Mammary epithelial cell (primary cell): ENCODE measurements at places on chromosomes 6 and 20. TPM values are rescaled to one million over a fixed set of nuclear protein-coding genes. Genes with fewer than 3 reads are reported as not detected.

Gene TMEM200A
- total RNA-seq: 3.5 TPM

DNA sequence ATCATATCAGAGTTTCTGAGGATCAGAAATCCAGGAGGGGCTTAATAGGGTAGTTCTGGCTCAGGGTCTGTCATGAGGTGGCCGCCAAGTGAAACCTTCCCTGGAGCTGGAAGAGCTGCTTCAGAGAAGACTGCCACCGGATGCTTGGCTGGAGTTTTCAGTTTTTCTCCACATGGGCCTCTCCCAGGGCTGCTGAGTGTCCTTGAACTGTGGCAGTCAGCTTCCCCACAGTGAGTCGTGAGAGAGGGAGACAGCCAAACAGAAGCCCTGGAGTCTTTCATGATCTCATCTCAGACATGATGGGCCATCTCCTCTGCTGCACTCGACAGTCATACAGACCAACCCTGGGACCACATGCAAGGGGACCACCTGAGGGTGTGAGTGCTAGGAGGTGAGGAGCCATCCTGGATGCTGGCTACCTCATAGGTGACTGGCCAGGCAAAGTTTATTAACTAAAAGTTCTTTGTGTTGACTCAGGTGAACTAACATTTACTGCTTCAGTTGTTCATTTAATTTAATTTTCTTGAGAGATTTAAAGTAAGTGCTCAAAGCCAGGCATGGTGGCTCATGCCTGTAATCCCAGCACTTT lies 71.5 kb downstream of the SHLD1 start:
- no peak for DNase-seq

GRCh38 chr6:92617721-92618120 lies 801.6 kb downstream of the EPHA7 start:
- no peak for DNase-seq

Gene COL21A1
- 0.50 TPM for total RNA-seq

DNA sequence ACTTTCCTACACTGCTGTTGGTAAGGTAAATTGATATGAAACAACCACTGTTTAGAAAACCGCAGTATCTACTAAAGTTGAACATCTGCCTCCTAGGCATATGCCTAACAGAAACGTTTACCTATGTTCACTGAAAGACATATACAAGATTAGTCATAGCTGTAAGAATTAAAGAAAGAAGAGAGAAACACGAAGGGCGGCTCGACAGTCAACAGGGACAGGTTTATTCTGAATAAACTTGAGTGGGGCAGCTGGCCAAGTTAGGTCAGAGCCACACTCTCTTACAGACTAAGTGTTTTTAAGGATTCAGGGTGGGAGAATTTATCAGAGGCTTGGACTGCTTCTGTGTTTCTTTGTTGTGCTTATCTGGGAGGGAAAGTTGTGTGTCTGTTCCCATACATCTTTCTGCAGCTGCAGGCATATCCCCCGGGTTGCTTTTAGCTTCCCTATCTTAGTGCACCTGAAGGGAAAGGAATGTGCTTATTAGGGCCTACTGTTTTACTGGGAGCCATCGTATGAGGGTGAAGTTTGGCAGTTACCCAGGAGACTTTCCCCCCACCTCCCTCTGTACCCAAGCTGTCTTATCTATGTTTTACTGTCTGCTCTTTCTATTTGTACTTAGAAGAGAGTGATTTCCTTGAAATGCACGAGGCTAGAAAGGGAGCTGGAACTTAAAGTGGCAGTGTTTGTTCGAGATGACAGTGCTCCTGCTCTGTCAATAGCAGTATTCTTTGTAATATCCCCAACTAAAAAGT lies 20.4 kb downstream of the PROCR start:
- peak; percentile 4 for DNase-seq

Gene CALHM4
- total RNA-seq: not detected in 2 replicates

- DNase-seq: peak; percentile 66
These were observed 285.2 kb downstream of the FOXC1 start for GRCh38 chr6:1894954-1895353.
